ENCODE measurements at places on chromosomes 12 and 14.

DNA sequence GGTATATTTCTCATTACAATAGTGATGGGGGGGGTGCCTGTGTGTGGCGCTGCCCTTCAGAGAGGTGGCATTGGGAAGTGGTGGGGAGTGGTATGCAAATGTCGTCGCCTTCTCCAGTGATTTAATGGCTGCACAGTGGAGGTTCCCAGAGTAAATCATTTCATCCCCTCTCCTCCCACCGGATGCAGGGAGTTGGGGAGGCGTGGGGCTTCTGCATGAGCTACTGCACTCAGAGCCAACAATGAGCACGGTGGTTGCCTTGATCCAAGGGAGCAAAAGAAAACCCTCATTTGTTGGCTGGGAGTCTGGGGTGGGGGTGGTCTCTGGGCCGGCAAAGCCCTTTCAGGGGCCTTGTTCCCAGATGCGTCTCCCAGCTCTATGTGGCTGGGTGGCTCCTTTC lies 124.3 kb downstream of the AACS start:
- no peak for DNase-seq

DNA sequence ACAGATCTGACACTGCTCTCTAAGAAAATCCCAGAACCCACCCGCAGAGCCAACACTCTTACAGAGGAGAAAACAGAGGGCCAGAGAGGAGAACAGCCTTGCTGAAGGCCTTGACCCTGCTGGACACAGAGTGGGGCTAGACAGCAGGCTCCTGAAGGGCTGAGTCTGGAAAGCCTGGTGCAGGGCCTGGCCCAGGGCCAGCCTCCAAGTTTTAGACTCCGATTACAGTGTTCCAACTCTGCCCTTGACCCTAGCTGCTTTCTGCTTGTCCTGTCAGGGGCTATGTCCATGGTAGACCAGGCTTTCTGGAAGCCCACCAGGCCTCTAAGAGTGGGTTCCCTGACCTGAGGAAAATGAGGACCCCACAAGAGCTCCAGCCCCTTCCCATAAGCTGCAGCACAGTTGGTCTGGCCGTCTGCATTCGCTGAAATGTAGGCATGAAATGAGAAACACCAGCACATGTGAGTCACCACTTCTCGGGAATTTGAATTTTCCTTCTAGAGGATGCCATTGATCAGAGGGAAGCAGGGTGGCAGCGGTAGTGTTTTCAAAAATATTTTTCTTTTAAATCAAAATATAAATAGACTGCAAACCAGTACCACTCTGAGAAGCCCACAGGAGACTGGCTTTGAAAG lies 154.4 kb downstream of the CALM1 start:
- no peak for DNase-seq

GRCh38 chr12:61846765-61847164 lies 413.4 kb upstream of the USP15 start:
- no peak for DNase-seq

DNA sequence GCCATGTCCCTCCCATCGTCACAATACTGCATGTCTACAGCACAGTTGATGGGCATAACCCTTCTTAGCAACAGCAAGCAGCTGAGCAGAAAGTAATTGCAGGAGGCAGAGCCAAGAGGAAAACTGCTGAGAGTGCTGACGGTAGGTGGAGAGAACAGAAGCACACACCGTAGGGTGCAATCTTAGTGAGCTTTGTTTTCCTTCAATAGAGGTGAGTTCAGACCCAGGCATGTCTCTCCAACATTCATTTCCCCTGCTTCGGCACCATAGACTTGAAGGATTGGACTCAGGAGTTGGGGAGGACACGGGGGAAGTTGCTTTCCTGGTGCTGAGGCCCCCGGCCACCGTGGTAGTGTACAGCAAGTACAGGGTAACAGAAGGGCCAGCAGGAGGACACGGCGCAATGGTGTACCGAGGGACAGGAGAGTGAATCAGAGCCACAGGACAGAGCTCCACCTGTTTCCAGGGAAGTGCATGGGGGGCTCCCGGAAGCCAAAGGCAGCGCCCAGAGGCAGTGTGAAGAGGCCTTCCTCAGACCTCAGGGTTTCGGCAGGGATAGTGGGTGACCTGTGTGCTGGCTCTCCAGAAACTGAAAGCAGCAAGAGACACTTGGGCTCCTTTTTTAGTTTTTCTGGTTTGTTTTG lies 36.3 kb upstream of the SINHCAF start:
- no peak for DNase-seq

- DNase-seq, result no peak
Measured at GRCh38 chr12:4074129-4074528, 199.4 kb upstream of the CCND2 start.

- DNase-seq, result no peak
Measured at GRCh38 chr14:103356024-103356682, 22.1 kb downstream of the EIF5 start.

DNA sequence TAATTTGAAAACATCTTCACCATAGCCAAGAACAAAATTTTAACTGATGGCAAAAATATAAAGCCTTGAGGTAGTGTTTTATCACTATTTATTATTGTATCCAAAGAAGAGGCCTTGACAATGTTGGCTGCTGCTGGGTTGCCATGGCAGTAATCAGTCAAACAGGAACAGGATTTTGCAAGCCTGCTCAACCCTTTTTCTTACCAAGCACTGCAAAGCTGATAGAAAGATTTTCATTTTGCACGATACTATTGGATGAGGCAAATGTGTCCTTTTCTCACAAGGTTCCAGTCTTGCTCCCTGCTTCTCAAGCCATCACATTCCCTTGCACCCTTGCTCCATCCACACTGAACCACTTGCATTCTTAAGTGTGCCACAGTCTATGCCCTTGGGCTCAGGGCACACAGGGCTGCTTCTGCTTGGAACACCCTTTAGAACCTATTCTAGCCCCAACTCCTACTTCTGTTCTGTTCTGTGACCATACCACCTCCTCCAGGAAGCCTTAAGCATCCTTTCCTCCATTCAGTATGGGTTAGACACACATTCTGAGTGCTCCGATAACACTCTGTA lies 76.5 kb upstream of the AMIGO2 start:
- no peak for DNase-seq

GRCh38 chr14:56268673-56269072 lies 150.5 kb downstream of the PELI2 start:
- no peak for DNase-seq

- no peak for DNase-seq
Measured at GRCh38 chr14:54659365-54659764, 92.4 kb downstream of the SAMD4A start.

GRCh38 chr12:114916124-114916523 lies 232.1 kb upstream of the TBX3 start:
- no peak for DNase-seq

DNA sequence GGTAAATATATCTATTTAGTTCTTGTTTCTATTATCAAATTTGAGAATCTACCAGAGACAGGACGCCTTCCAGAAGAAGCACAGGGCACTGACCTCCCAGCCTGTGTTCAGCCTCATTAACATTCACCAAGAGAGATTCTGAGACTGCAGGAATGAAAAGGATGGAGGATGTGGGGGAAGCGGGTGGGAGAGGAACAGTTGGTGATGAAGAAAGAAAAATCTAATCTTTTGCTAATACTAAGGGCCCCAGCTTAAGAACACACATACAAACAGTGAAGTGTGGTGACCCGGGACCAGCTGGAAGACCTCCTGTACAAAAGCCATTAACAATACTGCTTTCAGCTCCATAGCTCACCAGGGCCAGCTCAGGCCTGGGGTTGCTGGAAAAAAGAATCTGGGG lies 160.5 kb downstream of the NUAK1 start:
- DNase-seq, result no peak

- no peak for DNase-seq
Measured at GRCh38 chr14:91837076-91837475, 30.3 kb downstream of the TC2N start.

- DNase-seq, result no peak
Measured at GRCh38 chr14:75098682-75099081, 28.2 kb downstream of the NEK9 start.

- no peak for DNase-seq
Measured at GRCh38 chr14:67513631-67514108, 19.4 kb upstream of the PLEKHH1 start.

GRCh38 chr12:96007729-96008128 lies 11.6 kb upstream of the HAL start:
- DNase-seq, result no peak

DNA sequence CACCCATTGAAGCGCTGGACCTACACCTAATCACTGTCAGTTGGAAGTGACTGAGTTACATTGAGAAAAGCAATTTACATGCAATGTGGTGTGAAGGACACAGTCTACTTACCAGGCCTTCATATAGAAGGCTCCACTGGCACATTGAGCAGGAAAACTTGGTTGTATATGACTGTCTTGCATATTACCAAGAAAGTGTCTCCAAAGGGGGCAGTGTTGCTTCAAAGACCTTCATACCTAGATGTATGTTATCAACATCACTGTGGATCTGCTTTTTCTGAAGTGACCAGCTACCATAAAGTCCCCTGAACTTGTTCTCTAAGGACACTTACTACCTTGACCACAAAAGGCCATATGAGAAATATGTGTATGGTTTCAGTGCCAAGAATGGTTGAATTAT lies 64.1 kb downstream of the NELL2 start:
- DNase-seq, result no peak

DNA sequence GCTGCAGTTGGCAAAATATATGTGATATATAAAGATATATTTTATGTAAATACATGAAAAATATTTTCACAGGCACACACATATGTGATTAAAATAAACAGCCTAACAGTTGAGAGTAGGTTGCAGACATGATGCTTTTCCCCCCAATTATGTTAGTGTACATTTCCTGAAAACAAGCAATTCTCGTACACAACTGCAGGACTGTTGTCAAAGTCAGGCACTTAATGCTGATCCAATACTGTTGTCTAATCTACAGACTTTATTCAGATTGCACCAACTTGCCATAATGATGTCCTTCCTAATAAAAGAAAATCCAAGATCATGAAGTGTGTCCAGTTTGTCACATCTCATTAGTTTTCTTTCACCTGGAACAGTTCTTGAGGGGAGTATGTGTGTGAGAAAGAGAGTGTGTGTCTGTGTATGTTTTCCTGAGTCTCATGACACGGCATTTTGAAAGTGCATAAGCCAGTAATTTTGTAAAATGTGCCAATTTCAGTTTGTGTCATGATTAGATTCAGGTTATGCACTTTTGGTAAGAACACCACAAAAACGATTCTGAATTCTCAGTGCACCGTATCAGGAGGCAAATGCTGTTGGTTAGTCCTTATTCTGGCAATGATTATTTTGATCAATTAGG lies 16.5 kb upstream of the SEL1L start:
- DNase-seq, result no peak

- no peak for DNase-seq
Measured at GRCh38 chr12:96241846-96242256, 47.7 kb downstream of the ELK3 start.

GRCh38 chr12:76670776-76671175 lies 93.1 kb upstream of the ZDHHC17 start:
- DNase-seq, result no peak

GRCh38 chr12:43329375-43329774 lies 222.6 kb downstream of the ADAMTS20 start:
- no peak for DNase-seq

- no peak for DNase-seq
Measured at GRCh38 chr12:109513051-109513450, 35.6 kb downstream of the UBE3B start.

- no peak for DNase-seq
Measured at GRCh38 chr14:75375983-75376382, 51.8 kb upstream of the JDP2 start.

GRCh38 chr12:110199339-110200123 lies 75.4 kb downstream of the IFT81 start:
- no peak for DNase-seq

DNA sequence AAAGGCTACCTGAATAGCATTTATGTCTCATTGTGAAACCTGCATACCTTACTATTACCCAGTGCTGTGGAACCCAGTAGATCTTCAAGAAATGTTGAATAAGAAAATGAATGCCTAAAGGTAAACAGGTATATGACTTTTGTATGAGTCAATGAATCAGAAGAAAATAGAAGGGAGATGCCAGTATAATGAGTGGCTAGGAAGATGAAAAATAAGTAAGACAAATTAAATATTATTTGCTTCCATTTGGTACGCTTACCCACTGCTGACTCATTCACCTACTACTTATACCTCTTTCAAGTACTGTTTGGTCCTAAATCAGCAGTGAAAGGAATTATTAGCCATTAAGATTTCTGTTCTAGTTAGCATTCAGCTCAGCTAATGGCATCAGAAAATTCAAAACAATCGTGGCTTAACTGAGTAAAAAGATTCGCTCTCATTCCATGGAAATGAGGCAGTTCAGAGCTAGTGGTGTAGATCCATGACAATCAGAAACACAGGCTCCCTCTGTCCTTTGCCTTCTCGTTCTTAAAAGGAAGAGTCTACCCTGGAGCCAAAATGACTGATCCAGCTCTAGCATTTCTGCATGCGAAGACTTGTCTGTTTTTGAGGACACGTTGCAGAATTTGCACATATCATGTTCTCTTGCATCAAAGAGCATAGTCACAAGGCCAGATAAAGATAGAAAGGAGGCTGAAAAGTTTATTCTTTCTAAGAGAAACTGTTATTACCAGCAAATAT lies 705.8 kb upstream of the USP15 start:
- no peak for DNase-seq

DNA sequence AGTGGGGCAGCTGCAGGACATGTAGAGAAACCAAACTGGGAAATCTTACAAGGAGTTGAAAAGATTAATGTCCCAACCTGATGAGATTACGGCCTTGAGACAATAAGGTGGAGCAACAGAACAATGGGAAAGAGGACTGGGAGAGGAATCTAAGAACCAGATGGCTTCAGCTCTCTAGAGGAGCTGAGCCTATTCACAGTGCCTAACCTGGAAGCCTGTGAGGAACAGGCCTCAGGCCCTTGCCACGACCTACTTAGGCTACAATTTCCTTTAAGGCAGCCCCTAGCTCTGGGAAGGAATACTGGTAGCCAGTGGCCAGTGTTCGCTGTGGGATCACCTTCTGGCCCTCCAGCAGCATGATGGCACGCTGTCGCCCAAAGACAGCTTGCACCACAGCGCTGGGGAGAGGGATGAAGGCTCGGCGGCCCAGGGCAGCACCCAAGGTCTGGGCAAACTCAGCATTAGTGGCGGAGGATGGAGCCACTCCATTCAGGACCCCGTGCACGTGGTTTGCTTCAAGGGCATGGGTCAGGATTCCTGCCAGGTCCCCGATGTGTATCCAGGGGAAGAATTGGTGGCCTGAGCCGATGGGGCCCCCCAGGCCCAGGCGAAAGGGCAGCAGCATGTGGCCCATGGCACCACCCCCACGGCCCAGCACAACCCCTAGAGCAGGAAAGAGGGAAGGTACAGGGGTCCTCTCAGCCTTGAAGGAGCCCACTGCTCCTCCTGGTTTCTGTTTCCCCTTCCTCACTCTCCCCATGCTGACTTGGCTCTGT lies 2.6 kb downstream of the SDR39U1 start:
- no peak for DNase-seq

GRCh38 chr12:22518998-22519397 lies 25.3 kb downstream of the C2CD5 start:
- DNase-seq, result no peak

DNA sequence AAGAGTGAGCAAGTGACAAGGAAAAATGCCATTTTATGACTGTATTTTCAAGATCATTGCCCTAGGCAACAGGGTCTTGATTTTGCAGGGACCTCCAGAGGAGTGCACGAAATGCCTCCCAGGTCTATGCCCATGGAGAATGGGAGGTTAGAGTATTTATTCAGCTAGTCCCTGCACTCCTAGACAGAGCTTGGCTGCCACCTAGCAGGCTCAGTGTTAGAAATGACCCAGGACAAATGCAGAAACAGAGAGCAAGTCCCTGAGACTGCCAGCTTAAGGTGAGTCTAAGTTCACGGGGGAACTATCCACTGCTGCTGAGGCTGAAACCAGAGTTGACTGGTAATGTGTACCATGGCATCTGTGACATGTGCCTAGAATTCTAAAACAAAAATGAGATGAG lies 506.4 kb downstream of the MED13L start:
- no peak for DNase-seq

- no peak for DNase-seq
Measured at GRCh38 chr12:120699553-120699952, 10.7 kb upstream of the UNC119B start.
